ENCODE measurements at places on chromosomes 7 and 10.

DNA sequence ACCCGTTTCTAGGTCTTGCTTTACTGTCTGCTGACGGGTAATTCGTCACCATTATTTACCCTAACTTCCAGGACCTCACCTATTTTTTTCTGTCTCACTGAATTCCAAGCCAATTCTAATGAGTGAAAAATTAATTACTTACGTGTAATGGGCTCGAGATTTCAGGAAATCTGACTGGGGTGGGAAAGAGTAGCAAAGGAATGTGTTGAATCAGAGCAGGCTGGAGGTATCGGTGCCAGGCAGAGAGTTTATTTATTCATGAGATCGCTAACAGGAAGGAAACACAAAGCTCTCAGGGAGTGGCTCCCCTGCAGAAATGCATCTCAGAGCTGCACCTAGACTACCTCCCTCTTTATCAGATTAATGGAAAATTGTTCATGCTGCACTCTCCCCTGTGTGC is 4.0 kb upstream of the DIP2C start:
- DNase-seq: no peak

DNA sequence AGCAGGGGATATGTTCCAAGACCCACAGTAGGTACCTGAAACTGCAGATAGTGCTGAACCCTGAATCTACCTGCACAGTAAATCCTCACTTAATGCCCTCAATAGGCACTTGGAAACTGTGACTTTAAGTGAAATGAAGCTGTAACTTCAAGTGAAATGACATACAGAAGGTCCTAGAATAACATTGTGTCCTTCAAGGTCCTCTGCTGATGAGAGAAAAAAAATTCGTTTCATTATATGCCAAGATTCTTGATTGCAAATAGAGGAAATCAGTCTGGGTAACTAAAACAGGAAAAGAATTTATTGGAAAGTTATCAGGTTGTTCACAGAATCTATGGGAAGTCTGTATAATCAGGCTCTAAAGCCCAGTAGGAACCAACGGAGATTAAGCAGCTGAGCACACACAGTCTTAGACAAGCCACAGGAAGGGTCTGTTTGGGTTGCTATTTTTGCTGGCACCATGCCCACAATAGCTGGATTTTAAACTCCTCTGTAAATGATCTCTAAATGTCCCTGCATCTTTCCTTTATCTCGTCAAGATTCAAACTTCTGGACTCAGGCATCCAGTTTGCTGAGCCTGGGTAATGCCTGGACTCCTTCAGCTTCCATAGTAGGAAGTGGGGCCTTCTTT is 57.5 kb downstream of the EXOC4 start:
- DNase-seq: no peak

- no peak for DNase-seq
Observed at GRCh38 chr10:85612833-85613232, 753.8 kb downstream of the GRID1 start.

DNA sequence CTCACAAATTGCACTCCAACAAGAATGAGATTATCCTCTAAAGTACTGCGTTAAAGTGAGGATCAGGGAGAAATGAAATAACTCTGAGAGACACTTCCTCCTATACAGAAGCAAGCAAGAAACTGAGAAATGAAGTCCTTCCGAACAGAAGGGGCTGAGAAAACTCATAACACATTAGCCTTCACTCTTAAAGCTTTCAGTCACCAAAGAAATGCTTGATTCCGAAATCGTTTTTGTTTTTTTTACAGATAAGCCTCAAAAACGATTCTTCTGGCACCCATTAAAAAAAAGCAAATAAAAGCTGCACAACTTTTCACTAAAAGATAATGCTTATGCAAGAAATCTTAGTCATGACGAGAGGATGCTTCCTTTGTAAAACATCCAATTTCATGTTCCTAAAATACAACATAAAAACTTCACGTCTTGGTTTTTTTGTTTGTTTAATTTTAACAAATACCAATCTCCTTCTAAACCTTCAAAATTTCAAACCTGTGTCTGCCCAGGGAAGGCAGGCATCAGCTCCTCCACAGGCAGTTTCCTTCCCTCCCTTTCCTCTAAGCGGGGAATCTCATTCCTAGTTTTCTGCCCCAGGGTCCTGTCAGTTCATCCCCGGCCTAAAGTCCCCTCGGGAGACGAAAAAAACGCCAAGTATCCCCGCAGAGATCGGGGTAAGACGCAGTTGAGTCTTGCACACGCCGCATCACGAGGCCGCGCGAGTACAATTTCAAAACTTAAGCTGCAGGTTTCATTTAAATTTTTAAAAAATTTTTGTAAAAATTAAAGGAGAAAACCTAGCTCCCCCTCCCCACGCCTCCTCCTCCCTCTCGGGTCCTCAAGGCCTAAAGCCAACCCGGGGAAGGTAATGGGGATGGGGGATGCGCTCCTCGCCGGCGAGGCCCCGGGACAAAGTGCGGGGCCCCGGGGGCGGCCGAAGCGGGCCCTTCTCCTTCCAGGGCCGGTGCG is 1.1 kb downstream of the BAZ1B start:
- DNase-seq: no peak

- no peak for DNase-seq
Observed at GRCh38 chr7:72754312-72754711, 73.7 kb downstream of the TYW1B start.

- DNase-seq: no peak
Observed at GRCh38 chr10:76205361-76205760, 773.9 kb downstream of the LRMDA start.

GRCh38 chr7:150788474-150789269 is 11.5 kb downstream of the TMEM176B start:
- no peak for DNase-seq

GRCh38 chr7:99098286-99098823 is 45.6 kb downstream of the SMURF1 start:
- DNase-seq: no peak

GRCh38 chr10:61313460-61313859 is 139.7 kb downstream of the TMEM26 start:
- DNase-seq: no peak

DNA sequence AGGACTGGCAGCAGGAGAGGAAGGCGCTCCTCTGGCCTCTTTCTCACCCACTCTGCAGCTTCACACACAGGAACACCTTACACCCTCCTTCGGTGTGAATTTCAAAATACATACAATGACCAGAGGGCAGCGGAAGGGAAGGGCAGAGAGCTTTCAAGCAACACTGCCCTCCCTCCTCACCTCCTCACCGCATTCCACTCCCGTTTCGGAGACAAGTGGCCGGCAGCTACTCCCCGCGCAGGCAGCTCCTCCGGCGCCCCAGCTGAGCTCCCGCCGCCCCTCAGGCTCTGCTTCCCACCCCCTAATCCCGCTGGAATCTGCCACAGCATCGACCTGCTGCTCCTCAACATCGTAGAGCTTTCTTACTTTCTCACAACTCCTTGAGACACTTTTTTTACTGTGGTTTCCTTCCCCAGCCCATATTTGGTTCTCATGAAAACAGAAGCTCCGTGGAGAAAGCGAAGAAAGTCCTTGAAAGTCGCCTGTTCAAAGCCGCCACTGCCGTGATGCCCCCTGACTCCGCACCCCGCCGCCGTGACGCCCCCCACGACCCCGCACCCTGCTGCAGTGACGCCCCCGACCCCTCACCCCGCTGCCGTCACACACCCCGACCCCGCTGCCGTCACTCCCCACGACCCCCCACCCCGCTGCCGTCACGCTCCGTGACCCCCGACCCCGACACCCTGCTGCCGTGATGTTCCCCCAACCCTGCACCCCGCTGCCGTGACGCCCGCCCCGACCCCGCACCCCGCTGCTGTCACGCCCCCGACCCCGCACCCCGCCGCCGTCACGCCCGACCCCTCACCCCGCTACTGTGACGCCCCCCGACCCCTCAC is 14.6 kb upstream of the GPER1 start:
- DNase-seq: no peak

DNA sequence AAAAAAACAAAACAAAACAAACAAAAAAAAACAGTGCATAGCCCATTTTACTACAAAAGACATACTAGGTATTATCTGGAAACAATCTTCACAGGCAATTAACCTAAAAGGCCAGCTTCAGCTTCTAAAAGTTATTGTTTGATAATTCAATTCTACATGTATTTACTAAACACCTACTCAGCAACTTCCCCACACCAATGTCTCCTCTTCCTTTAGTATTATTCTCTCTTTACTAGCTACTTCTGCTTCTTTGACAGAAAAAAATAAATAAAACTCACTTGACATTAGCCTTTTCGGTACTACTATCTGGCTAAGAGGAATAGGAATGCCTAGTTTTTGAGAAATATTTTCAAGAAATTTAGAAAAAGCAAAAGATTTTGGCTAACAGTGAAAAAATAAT is 2.8 kb downstream of the TM9SF3 start:
- no peak for DNase-seq

DNA sequence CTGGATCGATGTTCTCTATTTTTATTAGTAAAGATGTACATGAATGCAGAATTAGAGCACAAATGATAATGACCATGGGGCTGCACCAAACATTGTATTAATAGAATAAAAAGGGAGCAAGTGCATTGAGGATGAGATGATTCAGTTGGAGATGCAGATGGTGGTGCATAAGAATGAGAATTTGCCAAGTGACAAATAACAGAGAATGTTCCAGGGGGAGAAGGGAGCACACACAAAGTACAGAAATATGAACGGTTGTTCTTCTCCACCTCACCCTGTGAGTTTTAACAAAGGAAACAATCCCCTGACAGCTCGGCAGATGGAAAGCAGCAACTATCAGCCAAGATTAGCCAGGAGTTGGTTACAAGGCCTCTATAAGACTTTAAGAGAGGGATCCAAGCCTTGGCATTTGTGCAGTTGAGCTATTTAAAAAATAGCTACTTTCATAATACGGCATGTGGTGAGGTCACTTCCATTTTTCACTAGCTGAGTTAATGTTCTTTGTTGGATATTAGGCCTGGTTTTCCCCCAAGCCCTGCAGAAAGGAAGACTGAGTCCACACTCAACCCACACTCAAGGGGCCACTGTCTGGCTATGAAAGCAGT is 462.5 kb downstream of the TNS3 start:
- no peak for DNase-seq

- no peak for DNase-seq
Observed at GRCh38 chr10:125448596-125448995, 234.4 kb downstream of the TEX36 start.

GRCh38 chr7:111986601-111987000 is 219.6 kb downstream of the DOCK4 start:
- DNase-seq: no peak

GRCh38 chr10:49141541-49142332 is 7.9 kb upstream of the FAM170B start:
- DNase-seq: no peak

- DNase-seq: no peak
Observed at GRCh38 chr7:18210788-18211187, 183.1 kb upstream of the PRPS1L1 start.

GRCh38 chr10:101760510-101760909 is 15.4 kb downstream of the FGF8 start:
- no peak for DNase-seq

GRCh38 chr10:10798864-10799192 is 218.8 kb upstream of the CELF2 start:
- DNase-seq: no peak

DNA sequence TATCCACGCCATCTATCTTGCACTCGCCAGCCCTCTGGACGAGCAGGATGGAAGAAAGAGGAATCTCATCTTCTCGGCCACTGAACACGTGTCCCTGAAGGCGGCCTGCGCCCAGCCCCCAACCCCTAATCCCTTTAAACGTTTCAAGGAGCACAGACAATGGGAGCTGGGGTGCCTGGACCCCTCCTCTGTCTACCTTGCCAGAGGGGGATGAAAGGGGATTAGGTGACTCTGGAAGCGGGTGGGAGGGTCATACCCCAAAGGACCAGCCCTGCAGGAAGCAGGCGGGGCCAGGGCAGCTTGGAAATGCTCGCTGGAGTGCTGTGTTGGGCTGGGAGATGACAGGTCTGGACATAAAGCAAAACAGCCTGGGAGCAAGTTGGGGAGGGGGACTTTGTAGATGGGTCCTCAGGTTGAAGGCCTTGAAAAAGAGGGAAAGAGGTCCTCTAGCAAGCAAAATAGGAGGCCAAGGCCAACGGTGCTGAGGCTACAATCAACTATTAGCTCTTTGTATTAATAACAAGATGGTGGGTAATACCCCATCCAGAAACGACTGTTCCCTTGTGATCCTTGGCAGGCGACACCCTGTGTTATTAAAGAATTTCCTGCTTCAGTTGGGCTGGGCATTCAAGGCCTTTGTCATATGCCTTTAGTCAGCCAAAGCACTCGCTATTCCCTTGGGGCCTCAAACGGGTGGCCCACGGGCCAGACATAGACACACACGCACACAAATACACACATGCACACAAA is 126.5 kb upstream of the UNC5B start:
- DNase-seq: no peak

- peak; percentile 73 for DNase-seq
Observed at GRCh38 chr7:134126966-134127848, at the start of gene LRGUK. LRGUK (plus strand) TSS chr7:134127340; CDS start chr7:134127368, 28 bp downstream.

- no peak for DNase-seq
Observed at GRCh38 chr7:69091521-69091920, 506.8 kb upstream of the AUTS2 start.

GRCh38 chr10:124693396-124693795 is 50.8 kb downstream of the FAM53B start:
- no peak for DNase-seq

- no peak for DNase-seq
Observed at GRCh38 chr7:139783647-139784385, 6.0 kb upstream of the HIPK2 start.

All from memory B cell (primary cell).